ENCODE measurements at places on chromosomes 2 and 18.

DNA sequence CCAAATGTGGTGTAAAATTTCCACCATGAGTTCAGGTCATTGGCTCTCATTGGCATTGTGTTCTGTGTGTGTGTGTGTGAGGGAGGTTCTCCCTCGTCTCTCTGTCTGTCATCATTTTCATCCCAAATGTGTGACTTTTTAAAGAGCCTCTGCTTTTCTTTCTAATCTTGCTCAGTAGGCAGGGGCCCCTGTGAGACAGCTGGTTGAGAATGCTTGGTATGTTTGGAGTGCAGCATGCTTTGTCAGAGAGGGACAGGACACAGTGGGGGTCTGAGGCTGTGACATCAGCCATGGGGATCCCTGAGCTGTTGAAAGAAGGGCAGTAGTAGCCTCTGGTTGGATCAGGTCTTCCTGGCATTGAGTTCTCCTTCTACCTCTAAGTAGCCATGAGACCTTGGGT lies 10.6 kb downstream of the PTPRM start:
- DNase-seq = no peak

- no peak for DNase-seq
Observed at GRCh38 chr2:166230724-166231070, 102.9 kb upstream of the SCN1A start.

GRCh38 chr2:202624133-202624532 lies 10.6 kb upstream of the FAM117B start:
- DNase-seq = no peak

DNA sequence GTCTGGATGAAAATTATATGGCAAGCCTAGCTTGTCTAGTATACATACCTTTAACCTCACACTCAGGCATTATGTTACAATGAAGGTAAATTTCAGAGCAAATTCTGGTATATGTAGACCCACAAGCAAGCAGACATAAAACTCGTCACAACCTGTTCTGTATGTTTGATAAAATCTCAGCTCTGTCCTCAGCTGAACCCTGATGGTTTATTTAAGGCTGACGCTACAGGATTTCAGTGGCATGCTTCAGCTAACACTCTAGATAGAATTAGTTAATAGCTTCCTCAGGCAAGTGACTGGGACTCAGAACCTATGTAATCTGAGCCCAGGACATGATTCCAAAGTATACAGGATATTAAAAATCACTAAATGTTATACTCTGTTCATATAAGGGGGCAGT lies 68.2 kb upstream of the MC2R start:
- no peak for DNase-seq

DNA sequence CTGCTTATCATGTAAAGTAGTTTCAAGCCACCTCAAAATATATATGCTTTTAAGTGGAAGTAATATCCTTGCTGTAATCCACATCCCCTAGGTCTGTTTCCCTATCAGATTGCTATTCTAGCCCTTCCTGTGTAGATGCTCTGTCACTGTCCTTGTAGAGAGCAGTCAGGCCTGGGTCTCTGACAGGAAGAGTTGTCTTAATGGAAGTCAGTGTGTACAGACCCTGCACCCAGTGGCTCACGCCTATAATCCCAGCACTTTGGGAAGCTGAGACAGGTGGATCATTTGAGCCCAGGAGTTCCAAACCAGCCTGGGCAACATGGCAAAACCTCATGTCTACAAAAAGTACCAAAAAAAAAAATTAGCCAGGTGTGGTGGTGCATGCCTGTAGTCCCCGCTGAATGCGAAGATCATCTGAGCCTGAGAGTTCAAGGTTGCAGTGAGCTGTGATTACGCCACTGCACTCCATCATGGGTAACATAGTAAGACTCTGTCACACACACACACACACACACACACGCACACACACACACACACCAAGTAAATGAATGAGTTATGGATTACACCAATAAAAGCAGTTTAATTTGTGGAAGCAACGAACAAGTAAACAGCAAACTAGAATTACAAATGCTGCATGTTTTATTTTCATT lies 70.2 kb upstream of the DSC1 start:
- DNase-seq = no peak

Measured in SHP77 (cell line).